Pulmonary artery endothelial cell (primary cell): ENCODE measurements at places on chromosomes 1 and 21. TPM values are rescaled to one million over a fixed set of nuclear protein-coding genes. Genes with fewer than 3 reads are reported as not detected.

ZBTB8OS gene
- 32.1 and 52.7 TPM in 2 replicates for total RNA-seq

PROK1 gene
- not detected in 2 replicates for total RNA-seq

TBX19 gene
- total RNA-seq = 0.40 and 0.74 TPM in 2 replicates

DNA sequence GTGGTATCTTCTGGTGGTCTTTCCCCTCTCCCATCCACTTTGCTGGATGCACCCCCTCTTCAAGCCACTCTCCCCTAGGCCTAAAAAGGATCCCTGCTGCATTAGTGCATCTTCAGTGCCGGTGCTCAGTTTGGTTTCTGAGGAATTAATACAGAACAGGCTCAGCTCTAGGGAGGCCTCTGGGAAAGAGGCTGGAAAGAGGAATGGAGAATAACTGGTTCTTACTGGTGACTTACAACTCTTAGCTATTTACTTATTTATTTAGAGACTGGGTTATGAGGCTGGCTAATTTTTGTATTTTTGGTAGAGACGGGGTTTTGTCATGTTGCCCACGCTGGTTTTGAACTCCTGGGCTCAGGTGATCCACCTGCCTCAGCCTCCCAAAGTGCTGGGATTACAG is 19.0 kb downstream of the MFN2 start:
- DNase-seq = no peak
